ENCODE measurements at places on chromosomes 3 and 15.

DNA sequence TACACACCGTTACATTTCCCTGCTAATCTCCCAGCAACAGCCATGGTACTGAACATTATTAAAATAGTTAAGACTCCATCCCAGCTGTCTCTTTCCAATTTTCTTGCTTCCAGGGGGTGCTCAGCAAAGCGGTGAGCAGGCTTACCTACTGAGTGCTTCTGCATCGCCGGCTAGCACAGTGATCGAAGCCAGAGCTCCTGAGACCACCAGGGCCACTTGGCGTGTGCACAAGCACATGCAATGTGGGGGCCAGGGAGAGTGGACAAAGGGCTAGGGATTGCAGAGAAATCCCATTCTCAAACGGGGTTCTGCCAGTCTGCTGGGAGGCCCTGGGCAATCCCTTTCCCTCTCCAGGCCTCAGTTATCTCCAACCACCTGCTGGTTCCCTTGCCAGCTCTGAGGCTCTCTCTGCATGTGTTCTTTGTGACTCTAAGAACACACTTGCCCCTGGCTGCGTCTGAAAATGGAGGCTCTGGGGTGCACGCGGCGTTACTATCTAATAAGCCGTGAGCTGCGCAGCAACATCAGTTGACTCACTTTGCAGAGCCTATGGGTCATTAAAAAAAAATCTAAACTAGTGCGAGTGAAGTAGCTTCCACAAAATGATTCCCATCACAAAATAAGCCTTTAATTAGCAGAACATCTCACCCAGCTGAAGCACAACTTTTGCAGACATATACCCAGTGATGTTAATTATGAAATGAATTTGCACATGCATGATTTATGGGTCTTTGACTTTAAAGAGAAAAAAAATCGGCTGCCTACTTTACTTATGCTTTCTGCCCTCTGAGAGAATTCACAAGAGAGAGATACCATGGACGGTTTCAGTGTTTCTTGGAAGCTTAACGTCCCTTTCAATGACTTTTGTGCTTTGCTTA, 271.5 kb downstream of the TLE3 start:
- no peak for DNase-seq

DNA sequence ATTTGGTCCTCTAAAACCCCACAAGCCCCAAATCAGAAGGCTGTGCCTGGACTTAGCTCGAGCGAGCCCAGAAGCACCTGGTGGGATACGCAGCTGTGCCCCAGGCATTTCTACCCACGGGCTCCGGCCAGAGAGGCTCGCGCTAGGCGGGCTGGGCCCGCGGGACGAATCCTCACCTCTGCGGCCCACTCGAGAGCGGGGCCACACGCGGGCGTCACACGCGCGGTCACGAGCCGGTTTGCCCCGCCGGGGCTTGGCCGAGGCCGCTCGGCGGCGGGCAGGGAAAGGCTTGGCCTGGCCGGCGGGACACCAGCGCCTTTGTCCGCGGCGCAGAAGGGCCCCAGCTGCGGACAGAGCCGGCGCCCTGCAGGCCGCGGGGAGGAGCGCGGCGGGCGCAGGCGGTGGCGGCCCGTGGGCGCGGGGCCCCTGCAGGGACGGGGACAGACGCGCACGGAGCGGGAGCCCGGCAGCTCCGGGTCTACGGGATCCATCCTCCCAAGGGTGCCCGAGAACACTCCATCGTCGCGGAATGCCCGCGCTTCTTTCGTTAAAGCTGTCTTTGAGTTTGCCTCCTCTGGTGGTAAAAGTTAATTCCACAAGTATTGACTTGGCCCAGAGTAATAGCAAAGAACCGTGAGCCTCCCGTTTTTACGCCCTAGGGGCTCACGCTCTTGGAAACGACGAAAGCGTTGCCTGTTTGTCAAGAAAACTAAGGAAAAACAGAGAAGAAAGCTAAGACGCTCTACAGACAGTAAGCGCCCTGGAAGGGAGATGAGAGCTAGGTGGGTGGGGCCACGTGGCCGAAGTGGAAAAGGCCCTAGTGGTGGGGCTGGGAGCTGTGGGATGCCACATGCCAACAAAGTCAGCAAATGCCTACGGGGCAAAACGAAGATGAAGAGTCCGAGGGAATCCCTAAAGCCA, 26.4 kb downstream of the TYRO3 start:
- peak; percentile 32 for DNase-seq

DNA sequence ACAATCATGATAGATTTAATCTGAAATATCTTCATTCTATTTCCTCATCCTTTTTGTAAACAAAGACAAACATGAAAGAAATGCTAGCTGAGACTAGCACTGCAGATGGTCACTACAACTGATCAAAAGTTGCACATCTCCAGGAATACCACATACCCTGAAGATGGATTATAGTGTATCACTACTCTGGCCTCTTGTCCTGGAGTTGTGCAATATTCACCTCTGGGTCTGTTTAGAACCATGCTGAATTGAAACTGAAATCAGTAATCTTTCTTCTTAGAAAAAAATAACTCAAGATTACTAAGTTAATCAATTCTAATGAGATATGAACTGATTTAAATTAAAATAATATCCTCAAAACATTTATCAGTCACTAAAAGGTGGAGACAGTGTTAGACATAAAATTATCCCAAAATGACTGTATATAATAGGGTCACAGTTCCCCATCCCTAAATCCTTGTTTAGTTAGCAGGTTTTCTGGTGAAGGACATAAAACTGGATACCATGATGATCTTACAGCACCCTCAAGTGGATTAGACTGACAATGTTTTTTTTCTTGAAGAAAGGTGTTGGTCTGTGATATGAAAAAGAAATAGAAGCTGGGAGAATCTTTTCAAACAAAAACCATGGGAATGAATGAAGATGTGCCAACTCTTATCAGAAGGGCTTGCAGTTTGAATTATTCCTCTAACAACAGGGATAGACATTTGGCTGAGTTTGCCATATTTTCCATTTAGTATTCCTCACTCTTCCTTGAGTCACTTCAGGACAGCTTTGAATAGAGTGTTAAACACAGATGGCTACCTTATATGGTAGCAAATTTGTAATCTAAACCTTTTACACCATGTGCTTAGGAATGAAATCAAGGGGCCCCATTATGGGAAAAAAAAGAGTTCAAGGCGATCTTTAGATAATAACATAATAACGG, 7.1 kb upstream of the TTC14 start:
- no peak for DNase-seq

DNA sequence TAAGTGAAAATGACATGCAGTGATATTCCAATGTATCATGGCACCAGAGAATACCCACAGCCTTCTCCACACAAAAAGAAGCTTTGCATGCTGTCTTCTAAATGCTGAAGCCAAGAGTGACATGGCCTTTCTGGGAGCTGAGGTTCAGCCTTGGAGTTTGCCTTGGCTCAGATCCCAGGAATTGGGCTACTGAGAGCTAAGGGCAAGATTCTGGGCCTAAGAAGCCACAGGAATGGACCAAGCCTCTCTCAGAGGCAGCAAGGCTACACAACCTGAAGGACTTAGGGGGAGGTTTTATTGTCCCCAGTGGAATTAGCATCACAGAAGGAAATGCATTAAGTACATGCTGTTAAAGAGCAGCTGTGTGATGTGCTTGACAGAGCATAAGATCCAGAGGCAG, 1078.5 kb downstream of the TUSC7 start:
- no peak for DNase-seq

DNA sequence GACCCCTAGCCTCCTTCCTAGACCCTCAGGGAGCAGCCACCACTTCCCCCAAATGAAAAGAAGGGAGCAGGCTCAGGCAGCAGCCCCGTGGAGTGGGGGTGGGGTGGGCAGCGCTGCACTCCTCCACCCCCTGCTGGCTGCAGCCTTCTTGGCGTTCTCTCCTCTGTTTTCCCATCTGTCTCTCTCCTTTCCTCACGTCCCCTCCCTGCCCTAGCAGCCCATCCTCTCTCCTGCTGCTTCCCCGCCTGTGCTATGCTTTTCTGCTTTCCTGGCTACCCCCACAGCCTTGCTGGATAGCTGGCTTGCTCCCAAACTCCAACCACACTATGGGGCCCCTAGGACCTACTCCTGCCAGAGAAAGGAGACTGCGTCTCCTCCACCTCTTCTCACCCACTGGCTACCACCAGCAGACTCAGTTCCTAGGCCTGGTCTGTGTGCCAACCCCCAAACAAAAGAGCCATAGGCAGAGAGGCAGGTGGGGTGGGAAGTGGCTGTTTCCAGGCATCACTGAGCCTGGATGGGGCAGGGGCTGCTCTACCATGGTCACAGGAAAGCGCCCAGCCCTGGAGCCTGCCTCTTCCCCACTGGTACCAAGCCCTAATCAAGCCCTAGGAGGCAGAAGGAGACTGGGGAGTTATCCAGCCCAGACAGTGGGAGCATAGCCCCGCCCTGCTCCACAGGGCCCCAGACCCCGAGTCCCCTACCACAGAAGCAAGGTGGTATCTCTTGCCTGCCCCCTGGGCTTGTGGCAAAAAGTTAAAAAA, 3.4 kb upstream of the DISP2 start:
- DNase-seq: no peak

DNA sequence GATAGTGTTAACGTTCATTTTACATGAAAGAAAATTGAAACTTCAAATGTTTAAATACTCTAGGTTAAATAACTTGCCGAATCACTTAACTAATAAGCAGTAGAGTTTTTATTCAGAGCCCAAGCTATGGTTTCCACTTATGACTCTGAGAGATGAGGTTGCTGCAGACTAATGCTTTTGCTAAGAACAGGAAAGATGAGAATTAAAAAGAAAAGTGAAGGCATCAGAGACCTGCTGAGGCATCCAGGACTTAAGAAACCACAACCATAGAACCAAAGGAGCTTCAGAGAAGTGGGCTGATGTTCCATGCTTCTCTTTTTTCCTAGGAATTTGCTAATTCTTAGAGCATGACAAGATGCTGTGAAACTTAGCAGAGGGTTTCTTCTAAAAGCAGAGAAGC, 9.5 kb downstream of the HMG20A start:
- DNase-seq: no peak

DNA sequence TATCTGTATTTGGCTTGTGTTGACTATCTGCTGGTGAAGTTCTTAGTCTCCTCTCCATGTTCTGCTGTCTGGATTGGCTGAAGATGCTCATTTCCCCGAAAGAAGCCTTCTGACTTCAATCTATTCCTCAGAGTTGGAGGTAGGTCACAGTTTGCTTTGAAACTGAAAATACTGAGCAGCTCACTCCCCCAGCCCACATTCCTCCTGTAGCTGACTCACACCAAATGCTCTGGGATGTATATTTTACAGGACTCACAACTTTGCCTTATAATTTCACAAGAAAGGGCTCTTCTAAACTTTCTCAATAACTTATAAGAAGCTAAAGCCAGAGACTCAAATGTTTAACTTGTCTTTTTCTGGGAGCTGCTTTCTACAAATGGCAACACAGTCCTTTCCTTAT, 36.3 kb upstream of the SNX4 start:
- no peak for DNase-seq

DNA sequence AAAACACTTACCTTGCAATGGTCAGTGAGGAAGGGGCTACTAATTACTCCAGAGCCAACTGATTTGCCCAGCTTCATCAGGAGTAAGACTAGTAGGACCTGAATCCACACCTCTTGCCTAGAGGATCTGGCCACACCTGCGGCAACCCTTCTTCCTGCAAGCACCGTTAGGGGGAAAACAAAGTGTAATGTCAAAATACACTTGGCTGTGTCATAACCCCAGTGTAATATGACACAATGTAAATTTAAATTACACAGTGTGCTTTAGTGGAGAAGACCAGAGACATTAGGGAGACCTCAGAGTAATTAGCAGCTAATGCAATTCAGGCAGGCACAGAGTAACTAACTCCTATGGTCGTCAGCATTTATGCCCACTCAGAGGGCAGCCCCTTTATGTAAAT, 308.5 kb upstream of the ARRDC4 start:
- DNase-seq: no peak

DNA sequence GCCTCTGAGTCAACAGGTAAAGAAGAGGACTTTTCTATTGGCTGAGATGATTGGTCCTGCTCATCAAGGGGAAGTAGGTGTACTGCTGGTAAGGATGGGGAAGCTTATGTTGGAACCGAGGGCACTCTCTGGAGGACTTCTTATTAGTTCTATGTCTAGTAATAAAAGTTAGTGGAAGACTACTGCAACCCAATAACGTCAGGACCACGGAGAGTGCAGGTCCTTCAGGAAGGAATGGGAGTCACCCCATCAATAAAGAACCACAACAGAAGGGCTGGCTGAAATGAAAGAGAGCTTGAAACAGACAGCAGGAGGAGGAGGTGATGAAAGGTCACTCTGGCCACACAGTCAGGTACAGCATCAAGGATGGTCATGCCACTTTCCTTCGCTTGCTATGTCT, 68.8 kb upstream of the PRR23E start:
- no peak for DNase-seq

GRCh38 chr3:124854009-124854408, 33.2 kb downstream of the ITGB5 start:
- DNase-seq: no peak

DNA sequence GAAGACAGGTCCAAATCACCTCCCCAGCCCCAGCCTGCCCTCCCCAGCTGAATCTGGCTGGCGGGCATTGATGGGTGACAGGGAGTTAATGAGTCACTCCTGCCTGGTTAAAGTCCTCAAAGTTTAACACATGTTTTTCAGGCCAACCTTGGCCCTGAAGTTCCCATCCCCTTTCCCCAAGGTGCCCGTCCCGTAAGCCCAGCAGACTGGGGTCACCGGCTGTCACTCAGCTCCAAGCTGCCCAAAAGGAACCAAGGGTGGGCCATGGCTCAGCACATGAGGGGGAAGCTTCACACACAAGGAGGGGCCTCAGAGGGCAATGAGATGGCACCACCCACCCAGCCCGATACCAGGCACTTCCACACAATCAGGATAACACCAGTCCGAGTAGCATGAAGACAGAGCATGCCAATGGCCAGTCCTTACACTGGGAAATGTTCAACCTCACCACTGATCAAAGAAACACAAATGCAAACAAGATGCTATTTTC, 10.2 kb upstream of the KLF15 start:
- DNase-seq: no peak

DNA sequence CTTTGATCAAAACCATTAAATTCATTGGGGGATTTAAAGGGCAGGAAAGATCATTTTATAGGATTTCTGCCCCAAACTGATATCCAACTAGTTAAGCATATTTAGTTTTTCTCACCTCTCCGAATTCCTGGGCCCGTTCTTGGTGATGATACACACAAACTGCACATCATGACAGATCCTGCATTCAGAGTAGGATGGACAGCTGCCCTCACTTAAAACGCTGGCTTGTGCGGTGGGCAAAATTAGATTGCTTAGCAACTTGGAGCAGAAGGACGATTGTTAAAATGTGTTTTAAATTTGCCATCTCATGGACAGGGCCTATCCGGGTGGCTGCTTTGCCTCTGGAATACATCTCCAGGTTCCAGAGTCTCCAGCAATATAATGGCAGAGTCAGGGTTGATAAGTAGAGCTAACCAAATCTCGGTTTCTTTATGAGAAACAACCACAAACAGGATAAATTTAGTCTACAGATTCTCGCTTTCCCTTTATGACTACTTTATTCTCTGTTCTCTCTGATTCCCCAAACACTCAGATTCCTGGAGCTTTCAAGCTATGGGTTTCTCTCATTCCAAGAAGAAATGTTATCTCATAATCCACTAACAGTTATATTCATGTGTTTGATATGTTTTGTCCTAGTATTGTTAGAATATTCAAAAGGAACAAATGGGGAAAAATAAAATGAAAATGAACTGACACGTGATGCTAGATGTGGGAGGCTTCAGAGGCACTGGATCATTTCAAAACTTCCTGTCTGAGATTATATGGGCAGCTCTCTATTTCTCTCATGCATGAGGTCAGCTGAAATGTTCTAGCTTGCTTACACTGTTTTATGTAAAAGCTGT, 1014.1 kb upstream of the SEMA6D start:
- no peak for DNase-seq

All from progenitor cell of endocrine pancreas (in vitro differentiated cells).